COLO829 (cell line): ENCODE measurements at places on chromosomes 2 and 18.
A peak's percentile ranks its signal among the peaks of the same experiment; 100 is the strongest.

- DNase-seq = no peak
Observed at GRCh38 chr2:184449760-184450159, 148.6 kb upstream of the ZNF804A start.

GRCh38 chr18:55695091-55695490 lies 107.1 kb upstream of the TCF4 start:
- no peak for DNase-seq

DNA sequence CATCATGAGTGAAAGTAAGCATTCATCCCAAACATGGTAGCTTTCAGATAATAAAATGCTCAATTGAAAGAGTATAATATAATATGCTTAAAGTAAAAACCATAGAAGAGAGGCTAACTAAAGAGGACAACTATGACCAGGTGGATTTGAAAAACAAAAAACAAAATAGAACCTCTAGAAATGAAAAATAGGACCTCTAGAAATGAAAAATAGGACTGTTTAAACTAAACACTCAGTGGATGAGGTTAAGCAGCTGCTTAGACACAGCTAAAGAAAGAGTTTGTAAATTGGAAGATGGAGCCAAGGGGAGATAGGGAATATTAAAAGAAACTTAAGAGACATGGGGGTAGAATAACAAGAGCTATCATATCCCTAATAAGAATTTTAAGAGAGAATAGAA lies 301.6 kb downstream of the BCL2 start:
- no peak for DNase-seq

DNA sequence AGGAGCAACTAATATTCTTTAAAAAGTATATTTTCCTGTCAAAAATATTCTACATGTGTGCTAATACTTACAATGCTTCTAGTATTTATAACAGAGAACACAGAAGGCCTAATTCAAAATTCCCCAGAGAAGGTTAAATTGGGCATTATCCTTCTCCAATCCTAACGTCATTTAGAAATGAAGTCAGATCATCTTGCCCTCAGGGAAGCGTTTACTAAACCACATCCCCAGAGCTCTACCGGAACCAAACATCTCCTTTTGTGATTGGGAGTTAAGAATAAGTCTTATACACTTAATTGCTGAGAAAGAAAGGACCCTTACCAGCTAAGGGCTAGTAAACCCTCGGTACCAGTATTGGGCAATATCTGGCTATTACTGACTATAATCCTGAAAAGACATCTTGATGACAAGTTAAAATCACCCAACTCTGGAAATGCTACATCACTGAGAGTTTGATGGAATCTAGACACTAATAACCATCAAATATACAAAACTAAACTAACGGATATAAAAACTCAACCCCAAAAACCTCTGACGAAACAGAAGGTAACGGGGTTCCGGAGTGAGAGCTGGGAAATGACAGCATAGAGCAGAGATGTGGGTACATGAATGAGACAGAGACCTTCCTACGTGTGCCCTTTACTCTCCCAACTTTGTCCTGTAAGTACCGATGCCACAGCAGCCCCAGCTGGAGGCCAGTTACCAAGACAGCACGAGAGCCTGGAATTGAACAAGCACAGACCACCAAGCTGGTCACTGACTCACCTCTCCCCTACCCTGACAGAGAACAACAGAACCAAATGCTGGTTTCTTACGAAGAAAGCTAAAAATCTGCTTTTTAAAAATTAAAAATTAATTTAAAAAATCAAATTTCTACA lies 35.0 kb downstream of the WDSUB1 start:
- DNase-seq = peak; percentile 49

- DNase-seq = no peak
Observed at GRCh38 chr2:181474222-181474881, 17.2 kb downstream of the ITGA4 start.

- no peak for DNase-seq
Observed at GRCh38 chr2:28338046-28338817, 54.4 kb upstream of the FOSL2 start.

- DNase-seq = no peak
Observed at GRCh38 chr2:78301166-78301789, 724.2 kb upstream of the REG3G start.

DNA sequence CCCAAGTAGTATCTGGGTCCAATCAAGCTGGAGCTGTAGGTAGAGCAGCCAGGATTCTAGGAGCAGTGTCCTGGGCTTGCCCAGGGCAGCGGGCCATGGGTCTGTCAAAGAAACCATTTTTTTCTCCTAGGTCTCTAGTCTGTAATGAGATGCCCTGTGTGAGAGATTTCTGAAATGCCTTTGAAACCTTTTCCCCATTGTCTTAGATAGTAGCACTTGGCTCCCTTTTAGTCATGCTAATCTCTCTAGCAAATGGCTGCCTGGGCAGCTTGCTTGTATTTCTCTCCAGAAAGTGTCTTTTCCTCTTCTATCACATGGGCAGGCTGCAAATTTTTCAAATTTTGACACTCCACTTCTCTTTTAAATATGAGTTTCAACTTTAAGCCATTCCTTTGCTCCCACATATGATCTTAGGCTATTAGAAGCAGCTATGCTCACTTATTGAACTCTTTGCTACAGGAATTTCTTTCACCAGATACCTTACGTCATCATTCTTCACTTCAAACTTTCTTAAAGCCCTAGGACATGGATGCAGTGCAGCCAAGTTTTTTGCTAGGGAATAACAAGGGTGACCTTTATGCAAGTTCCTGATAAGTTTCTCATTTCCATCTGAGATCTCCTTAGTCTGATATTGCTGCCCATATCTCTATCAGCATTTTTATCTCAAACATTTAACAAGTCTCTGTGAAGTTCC lies 890.2 kb upstream of the VRK2 start:
- DNase-seq = no peak

GRCh38 chr18:68229351-68229750 lies 485.6 kb downstream of the TMX3 start:
- DNase-seq = no peak

DNA sequence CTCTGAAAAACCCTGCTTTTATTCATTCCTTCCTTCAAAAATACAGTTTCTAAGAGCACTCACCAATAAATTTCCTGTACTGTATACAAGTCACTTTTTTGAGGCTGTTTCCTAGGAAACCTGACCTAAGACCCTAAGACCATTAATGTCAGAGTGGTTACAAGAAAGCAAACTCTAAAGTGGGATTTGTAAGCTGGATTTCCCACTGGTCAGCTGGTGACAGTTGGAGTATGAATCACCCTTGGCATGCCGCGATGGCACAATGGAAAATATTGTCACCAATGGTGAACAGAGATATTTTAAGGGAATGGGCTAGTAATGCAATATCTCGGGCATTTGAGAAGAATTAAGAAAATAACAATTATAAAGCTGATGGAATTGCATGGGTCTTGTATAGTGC lies 101.9 kb downstream of the COL3A1 start:
- DNase-seq = peak; percentile 13
